ENCODE measurements at places on chromosomes 7 and 10.

DNA sequence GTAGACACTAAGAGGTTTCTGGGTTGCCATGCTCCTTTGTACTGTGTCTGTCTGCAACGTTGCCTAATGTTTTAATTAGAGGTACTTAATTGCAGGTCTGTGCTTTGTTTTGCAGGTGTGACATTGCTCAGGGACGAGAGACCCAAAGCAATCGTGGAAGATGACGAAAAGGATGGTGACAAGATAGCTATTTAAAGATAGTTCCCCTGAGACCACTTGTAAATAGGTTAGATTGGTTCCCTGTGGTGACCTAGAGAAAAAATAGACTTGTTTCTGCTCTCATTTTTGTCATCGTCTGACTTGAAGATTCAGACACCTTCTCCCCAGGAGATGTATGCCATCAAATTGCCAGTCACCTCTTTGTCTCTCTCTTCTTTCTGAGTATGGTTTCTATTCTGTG lies 20.1 kb downstream of the PPP1R17 start:
- no peak for DNase-seq

GRCh38 chr10:13853854-13854253 lies 267.1 kb downstream of the PRPF18 start:
- no peak for DNase-seq

DNA sequence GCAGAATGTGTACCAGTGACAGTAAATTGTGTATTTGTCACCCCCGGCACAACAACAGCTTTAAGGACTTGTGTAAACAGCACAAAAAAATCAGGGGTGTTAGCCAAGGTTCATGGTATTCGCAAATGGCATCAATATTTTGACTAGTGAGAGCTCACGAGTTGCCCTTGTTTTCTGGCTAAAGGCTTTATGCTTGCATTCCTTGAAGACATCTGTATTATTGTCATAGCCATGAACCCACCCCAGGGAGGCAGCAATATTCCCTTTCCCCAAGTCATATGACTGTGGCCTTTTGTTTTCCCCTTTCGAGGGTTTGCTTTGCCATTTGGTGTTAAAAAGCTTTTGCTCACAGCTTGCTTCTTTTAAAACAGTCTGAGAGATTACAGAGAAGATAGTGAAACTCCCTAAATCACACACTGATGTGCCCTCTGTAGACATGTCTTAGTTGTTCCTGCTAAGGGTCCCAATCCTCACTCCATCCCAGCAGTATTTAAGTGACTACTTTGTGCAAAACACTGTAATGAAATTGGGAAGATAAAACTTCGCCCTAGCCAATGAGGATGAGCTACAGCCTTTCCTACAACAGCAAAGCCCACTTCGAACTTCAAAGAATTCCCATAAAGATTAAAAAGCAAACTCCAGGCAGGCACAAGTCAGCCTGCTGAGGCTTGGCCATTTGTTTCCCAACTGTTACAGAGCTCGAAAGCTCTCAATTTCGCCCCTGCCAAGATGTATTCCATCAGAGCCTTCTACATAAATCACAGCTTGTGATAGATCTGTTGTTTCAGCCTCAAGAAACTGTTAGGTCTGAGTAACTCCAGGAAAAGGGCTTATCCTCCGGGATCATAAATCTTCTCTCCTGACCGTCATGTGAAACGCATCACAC lies 172.3 kb downstream of the ADAM12 start:
- no peak for DNase-seq

GRCh38 chr10:119817991-119818888 lies 54.4 kb downstream of the MCMBP start:
- no peak for DNase-seq

DNA sequence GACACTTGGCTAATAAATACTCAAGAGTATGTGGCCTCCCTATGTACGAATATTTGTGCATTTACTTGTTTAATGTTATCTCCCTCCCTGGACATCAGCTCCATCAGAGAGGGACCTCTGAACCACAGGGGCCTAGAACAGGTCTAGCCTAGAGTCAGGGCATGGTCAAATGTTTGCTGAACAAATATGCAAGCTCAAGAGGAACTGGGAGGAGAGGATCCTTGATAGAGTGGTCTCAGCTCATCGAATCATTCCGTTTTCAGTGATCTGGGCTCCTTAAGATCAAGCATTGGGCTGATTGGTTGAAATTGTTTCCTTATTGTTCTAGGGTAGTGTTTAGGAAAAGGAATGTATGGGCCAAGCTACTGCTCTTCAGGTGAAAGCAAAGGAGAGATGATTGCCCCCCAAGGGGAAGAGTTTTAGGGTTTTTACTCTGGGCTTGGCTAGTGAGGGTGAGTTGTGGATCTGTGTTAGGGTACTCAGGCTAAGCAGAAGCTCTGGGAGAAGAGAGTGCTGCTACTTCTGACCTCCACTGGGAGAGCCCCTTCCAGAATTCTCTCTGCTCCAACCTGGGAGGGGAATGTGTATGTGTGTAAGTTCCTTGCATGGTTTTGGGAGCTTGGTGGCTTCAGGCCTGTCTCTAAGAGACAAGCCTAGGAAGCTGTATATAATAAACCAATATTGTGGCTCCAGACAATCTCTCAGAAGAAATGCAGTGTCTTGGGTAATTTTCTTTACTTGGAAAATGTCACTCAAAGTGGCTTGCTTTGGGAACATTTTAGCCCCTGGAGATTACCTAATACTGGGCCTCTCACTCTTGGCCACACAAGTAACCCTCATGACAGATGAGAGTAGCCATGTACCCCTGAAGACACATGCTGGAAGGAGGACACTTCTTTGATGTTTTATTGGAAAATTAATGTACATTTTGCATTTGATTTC lies 110.0 kb downstream of the EMX2 start:
- DNase-seq, result no peak

GRCh38 chr10:113087165-113088029 lies 137.3 kb downstream of the TCF7L2 start:
- DNase-seq, result no peak

DNA sequence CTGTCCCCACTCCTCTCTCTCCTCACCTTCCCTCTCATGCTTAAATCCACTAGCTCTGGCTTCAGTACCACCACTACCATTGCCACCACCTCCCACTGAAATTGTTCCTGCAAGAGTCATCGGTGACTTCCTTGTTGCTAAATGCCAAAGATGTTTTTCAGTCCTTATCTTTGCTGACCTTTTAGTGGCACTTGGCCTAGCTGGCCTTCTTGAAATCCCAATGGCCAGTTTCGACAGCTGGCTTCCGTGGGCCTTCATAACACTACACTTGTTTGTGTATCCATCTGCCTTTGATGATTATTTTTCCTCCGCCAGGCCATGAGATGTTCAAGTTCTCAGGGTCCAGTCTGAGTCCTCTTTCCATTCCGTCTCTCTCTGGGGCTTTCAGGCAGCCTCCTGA lies 118.2 kb upstream of the NANOS1 start:
- no peak for DNase-seq
